ENCODE measurements at places on chromosomes 5 and 9. TPM values are rescaled to one million over a fixed set of nuclear protein-coding genes. Genes with fewer than 3 reads are reported as not detected.

DNA sequence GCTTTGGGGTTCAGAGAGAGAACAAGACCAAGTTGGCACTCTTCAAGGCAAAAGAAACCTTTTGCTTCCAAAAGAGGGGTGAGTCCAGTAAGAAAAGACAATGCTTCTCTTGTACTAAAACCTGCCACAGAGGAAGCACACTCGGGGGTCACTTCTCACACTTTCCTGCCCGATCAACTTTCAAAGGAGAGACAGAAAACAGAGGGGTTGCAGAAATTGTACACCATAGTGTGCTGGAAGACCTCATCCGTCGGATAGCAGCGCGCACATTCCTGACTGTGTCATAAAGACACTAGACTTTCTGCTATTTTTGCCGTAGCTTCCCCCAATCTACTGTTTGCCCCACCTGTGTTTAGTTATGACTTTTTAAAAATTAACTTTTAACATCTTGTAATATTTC, 66.9 kb downstream of the OR2K2 start:
- DNase-seq = no peak

- no peak for DNase-seq
Measured at GRCh38 chr5:32642276-32643002, 57.1 kb downstream of the SUB1 start.

ACSL6 gene
- 2.3 TPM for total RNA-seq

ADGRD2 gene
- not detected for total RNA-seq
